Activated CD4-positive, alpha-beta T cell treated with anti-CD3 and anti-CD28 coated beads, Interleukin-2, amount 50 U/mL, for 1 hour (primary cell): ENCODE measurements at places on chromosomes 6 and 20.

DNA sequence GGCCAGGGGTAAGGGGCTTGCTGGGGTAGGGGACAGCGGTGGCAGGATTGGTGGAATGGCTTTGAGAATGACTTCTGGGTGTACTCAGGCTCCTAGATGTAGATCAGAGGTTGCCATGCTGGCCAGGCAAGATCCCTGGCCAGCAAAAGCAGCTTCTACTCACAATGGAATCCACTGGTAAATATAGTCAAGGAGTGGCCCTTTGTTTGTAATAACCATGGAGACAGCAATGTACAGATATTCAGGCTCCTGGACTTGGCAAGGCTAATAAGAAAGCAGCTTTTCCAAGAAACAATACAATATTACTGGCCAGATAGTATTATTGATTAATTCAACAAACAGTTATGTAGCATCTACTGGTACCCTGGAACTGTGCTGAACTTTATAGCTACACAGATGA, 37.9 kb downstream of the CDH26 start:
- no peak for DNase-seq

DNA sequence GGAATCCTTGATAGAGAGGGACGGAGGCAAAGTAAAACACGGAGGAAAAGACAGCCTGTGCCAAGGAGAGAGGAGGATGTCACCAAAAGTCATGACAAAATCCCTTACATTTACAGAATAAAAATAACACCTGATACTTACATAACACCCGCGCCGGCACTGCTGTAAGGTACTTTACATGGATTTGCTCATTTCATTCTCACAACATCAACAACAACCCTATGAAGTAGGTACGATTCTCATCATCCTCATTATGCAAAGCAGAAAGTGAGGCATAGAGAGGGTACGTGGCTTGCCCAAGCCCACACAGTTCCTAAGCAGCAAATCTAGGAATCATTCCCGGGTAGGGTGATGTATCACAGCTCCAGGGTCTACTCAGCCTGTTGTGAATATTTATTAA, 67.6 kb upstream of the NFATC2 start:
- DNase-seq: no peak

GRCh38 chr6:47188588-47189021, 121.1 kb downstream of the TNFRSF21 start:
- DNase-seq: no peak

DNA sequence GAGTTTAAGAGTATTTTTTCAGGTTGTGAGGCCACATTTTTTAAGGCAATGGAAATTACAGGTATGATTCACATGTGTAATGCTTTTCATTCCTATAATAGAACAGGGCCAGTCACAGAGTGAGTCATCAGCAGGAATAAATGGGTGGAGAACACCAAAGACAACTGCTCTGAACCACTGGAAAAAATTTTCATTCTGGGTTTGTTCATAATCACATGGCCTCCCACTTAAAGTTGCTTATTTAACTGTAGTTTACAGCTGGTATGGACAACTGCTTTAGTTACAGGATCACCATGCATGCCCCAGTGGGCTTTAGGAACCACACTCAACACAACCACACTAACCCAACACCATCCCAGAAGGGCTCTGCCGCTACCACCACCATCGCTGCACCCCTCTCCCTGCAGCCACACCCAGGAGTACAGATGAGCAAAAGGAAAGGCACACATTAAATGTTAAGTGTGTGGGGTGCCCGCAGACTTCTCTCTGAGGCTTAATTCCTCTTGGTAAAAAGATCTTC, 107.0 kb upstream of the DST start:
- no peak for DNase-seq

GRCh38 chr6:137530404-137530803, 36.2 kb upstream of the OLIG3 start:
- no peak for DNase-seq

DNA sequence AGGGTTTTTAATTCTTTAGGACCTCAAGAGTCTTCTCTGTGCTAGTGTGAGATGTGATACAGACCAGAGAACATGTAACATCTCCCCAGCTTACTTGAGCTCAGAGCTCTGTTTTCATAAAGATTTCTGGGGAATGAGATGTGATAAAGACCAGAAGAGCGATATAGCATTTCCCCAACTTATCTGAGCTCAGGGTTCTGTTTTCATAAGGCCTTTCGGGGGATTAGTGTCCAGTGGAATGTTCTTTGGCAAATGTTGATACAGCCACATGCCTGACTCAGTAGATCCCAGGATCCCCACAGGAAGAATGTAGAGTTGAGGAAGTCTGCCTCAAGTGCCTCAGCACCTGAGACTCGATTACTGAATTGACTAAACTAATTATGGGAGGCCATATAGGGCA, 18.7 kb upstream of the TOP1 start:
- DNase-seq: no peak

DNA sequence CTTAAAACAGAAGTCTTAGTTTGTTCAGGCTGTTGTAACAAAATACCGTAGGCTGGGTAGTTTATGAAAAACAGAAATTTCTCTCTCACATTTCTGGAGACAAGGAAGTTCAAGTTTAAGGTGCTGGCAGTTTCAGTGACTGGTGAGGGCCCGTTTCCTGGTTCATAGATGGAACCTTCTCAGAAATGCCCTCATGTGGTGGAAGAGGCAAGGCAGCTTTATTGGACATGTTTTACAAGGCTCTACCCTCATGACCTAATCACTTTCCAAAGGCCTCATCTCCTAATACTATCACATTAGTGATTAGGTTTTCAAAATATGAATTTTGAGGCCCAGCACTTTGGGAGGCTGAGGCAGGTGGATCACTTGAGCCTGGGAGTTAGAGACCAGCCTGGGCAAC, 2.4 kb downstream of the HEBP2 start:
- DNase-seq: no peak

DNA sequence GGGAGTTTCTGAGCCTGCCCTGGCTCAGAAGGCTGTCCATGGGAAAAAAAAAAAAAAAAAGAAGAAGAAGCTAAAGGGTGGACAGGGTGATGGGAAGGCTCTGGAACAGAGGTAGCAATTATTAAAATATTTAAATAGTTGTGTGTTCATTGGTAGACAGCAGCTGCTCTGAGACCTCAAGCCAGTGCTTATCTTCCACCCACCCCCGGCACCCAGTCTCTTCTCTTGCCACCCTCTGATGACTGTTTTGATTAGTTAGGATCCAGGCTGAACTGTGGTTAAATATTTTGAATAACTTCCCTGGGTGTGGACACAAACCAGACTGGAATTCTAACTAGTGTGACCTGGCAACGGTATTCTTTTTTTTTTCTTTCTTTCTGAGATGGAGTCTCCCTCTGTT, 16.9 kb upstream of the SRSF3 start:
- no peak for DNase-seq

GRCh38 chr6:101747160-101747559, 353.7 kb downstream of the GRIK2 start:
- no peak for DNase-seq

DNA sequence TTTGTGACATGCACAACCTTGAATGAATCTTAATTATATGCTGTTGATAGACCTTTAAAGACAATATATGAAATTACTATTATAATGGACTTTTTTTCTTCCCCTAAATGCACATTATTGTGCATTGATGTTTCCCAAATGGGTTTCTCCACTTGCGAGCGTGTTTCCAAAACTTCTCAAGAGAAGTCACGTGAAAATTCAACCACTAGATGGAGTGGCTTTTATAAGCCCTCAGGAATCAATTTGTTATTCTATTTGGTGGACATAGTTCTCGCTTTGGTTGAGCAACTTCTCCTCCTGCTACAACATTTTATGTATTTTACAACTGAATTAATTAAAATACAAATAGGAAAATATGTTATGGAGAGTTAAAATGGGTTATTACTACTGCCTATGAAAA, 9.0 kb downstream of the CNR1 start:
- no peak for DNase-seq

DNA sequence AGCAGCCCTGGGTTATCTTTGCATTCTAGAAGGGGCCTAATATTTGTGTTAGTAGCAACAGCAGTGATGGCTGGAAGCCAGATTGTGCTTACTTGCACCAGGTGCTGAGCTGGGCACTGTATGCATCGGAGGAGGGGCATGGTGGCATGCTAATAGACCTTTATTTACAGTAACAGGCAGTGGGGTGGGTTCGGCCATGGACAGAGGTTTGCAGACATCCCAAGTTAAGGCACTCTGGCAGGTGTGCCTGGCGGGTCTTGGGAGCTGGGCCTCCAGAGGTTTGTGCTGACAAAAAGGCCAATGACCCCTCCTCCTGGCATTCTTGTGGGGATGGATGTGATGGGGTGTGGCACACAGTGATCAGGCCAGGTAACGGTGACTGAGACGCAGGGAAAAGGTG, 39.0 kb upstream of the CD93 start:
- no peak for DNase-seq

DNA sequence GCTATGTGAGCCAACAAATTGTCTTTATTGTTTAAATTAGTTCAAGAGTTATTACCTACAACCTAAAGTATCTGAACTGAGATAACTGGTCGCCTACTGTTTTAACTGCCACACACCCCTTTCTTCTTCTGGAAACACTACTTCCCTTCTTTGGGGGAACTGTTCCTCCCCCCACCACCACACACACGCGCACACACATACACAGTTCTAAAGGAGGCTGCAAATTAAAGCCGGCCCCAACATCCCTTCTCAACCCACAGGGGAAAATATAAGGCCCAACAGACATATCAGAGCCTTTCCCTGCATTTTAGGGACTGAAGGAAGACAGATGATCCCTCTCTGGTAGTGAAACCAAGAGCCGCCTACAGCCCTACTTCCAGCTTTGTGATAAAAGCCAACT, 348.0 kb upstream of the JARID2 start:
- no peak for DNase-seq

DNA sequence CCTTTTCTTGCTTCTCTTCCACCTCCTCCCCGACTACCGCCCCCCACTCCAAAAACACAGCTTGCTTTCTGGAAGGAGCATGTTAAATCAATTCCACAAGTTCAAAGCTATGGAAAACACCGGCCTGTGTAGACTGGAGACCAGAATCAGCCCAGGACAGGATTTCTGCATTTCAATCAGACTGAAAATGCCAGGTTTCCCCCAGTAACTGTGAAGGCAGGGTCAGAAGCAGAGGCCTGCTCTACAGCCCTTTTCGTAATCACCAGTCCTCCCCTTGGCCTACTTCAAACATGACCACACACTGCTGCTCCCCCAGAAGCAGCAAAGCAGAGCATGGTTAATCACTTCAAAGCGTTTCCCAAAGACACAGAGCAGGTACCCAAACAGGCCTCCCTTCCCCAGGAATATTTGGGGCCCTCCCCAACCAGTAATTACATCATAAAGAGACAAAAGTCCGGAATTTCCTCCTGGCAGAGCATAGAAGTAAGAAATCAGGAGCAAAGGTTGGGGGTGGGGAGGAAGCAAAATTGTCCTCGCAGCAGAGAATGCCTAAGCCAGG, 38.4 kb downstream of the ZMYND8 start:
- DNase-seq: no peak

GRCh38 chr6:161396539-161396938, 122.7 kb upstream of the AGPAT4 start:
- no peak for DNase-seq

DNA sequence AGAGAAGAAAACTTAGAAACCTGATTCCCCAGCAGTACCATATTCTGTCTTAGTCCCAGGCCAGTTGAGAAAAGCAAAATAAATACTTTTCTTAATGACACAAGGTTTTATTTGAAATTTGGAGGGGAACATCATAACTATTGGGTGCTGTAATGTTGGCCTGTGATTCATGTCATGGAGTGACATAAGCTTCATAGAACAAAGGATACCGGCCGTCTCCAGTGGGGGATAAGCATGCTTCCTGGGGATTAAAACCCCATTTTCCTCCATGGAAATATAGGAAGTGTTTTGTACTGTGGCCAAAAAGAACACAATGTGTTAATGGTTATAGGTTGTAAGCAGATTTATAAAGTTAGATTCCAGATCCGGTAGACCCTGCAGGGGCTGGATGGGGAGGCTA, 18.0 kb downstream of the MTHFD1L start:
- DNase-seq: no peak

DNA sequence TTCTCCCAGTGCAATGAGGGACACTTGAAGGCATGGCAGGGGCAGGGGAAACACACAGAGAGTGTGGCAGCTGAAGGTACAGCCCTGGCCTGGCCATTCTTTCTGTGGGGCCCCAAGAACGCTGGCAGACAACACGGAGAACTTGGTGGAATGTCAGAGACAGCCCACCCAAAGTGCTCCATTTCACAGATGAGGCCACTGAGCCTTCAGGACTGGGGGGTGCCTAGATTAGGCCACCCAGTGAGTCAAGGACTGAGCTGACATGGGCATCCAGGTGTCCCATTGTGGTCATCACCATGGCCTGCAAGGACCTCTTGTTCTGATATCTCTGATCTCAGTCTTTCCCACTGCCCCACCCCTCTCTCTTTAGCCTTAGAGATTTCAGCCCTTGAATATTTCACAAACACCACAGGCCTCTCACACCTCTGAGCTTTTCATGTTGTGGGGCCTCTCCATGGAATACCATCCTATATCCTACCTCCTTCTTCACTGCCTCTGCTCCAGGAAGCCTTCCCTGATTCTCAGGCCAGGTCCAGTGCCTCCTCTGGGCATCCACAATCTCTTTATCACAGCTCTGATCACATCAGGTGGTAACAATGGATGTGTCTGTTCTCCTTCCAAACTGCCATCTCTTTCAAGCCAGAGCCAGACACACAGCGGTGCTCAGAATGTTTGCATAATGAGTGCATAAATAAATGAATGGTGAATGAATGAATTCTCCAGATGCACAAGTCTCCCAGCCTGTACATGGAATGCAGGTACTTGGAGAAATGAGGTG, 2.0 kb upstream of the RSPO4 start:
- DNase-seq: no peak

- DNase-seq: no peak
Measured at GRCh38 chr20:63885264-63886053, 9.5 kb upstream of the DNAJC5 start.

DNA sequence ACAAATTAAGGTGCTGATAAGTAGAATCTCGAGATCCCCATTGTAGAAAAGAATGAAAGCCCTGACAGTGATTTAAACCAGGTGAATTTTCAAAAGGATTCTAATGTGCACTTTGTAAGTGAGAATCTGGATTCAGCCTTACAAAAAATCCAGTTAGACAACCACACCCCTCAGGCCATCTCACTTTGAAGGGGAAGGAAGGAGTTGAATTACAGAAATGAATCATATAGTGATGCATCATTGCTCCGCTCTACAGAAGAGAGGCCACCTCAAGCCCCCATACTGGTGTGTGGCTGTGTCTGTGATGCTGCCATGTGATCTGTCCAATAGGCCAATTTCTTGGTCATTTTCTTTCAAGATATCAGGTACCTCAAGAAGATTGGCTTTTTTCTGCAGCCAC, 85.5 kb upstream of the NT5E start:
- DNase-seq: no peak

GRCh38 chr6:148629592-148630465, 117.0 kb upstream of the UST start:
- DNase-seq: no peak
